ENCODE measurements at places on chromosomes 6 and 20. TPM values are rescaled to one million over a fixed set of nuclear protein-coding genes. Genes with fewer than 3 reads are reported as not detected.

Gene HLA-C
- 387 TPM for total RNA-seq

GRCh38 chr6:73523434-73524123 lies 2.7 kb upstream of the EEF1A1 start:
- peak; percentile 93 for DNase-seq

DNA sequence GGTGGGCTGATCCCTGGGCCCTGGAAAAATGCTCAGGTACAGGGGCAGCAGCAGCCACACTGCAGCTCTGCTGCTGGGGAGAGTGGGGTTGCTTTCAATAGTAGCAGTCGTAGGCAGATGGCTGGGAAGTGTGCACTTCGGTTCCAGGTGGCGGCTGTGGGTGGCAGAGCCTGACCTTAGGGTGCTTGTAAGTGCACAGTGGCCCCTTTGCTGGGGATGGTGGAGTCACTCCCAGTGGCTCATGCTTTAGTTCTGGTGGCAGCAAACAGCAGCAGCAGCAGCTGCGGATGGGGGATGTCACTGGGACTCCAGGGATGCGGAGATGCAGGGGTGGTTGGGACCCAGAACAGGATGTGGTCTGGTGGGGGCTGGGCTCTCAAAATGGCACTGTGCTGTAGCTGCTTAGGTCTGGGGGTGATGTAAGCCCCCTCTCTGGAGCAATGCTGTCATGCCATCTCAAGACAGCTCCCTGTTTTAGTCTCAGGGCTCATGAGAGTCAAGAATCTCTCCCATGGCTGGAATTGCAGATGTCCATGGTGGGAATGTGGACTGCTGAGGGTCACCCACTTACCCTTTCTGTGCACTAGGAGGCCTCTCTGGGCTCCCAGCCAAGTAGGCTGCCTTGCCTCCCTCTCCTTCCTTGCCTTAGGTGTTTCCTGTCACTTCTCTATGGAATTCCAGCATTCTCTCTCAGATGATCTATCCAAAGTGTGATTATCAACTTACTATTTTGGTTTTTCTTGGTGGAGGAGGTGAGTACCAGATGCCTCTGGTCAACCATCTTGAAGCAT lies 146.7 kb upstream of the SLC22A23 start:
- no peak for DNase-seq

DNA sequence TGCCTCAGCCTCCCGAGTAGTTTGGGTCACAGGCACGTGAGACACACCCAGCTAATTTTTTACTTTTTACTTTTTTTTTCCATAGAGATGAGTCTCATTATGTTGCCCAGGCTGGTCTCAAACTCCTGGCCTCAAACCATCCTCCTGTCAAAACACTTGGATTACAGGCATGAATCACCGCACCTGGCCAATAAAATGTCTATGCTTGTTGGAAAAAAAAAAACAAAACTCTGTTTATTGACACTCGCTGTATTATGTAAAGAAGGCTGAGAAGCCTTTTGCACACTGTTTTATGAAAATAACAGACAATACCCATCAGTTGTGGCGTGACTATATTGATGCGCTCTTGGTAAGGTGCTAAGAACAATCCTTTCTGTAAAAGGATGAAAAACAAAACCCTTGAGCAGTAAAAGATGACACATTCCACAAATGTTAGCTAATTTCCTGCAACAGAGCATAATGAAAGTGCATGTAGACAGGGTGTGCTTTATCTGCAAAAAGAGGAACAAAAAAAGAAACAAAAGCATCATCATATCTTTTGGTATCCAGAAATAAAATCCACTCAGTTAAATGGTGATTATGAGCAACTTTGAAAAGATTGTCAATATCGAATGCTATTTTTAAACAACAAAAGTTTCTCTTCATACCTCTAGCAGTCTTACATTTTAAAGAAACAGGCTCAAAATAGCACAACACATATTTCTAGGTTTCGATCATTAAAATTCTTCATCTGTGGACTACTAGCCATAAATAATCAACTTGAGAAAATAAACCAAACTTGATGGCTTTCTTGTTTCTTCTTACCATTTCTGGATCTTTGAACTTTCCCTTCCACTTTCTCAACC lies 108.3 kb upstream of the PHACTR1 start:
- no peak for DNase-seq

GRCh38 chr6:137264311-137265075 lies 45.3 kb upstream of the IFNGR1 start:
- DNase-seq = peak; percentile 89

Gene PKHD1
- total RNA-seq = not detected

- DNase-seq = no peak
These were observed 36.1 kb downstream of the NTSR1 start for GRCh38 chr20:62744741-62745191.

- DNase-seq = no peak
These were observed at the start of gene SGK1 for GRCh38 chr6:134317471-134318131. TSS of gene SGK1 (minus strand) at chr6:134318112. CDS start at chr6:134317460, 652 bp downstream.

GRCh38 chr6:139316622-139317317 lies 25.0 kb upstream of the TXLNB start:
- no peak for DNase-seq

Gene SLPI
- total RNA-seq = 206 TPM

Gene ZBTB9
- total RNA-seq = 4.0 TPM

- no peak for DNase-seq
These were observed 14.0 kb upstream of the TOP1 start for GRCh38 chr20:41014561-41015088.

- DNase-seq = no peak
These were observed 80.0 kb upstream of the FOXQ1 start for GRCh38 chr6:1231941-1232340.

DNA sequence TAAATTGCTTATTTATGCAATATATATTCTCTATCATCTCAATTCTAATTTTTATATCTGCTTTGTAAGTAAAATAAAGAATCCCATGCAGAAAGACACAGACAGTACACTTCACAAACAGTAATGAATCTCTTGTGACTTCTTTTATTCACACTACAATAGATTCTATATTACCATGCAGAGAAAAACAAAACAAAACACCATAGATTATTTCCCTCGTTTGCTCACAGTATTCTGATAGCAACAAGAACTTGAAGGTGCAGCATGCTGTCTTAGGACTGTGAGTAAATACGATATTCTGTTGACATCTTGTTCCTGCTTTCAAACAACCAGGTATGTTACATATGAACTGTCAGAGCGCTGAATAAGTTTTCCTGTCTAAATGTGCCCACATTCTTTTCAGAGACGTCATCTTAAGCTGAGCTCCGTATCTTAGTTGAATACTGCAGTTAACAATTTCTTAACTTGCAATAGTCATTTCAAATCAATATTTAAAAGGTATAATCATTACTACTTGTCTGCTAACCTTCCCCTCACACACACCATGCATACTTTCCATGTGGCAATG lies 140.1 kb downstream of the BTBD9 start:
- DNase-seq = no peak

DNA sequence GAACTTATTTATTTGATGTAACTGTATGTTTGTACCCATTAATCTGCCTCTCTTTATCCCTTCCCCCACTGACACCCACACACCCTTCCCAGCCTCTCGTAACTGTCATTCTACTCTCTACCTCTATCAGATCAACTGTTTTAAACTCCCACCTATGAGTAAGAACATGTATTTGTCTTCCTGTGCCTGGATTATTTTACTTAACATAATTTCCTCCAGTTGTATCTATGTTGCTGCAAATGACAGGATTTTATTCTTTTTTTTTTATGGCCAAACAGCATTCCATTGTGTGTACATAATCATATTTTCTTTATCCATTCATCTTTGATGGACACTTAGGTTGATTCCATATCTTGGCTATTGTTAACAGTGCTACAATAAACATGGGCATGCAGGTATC lies 49.3 kb downstream of the PHACTR2 start:
- no peak for DNase-seq

DNA sequence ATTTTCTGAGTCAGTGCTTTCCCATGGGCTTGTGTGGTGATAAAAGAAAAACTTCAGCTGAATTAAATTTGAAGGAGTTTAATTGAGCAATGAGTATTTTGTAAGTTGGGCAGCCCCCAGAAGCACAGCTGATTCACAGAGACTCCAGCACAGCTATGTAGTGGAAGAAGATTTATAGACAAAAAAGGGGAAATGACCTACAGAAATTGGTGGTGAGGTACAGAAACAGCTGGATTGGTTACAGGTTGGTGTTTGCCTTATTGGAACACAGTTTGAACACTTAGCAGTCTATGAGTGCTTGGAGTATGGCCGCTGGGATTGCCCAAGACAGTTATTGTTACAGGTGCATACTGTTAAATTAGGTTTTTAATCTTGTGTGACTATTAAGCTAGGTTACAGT lies 96.9 kb upstream of the PTPRK start:
- DNase-seq = no peak

Gene ZSWIM1
- 10.0 TPM for total RNA-seq

- DNase-seq = no peak
These were observed 156.0 kb downstream of the LY86 start for GRCh38 chr6:6744551-6744950.

GRCh38 chr6:14476793-14477531 lies 359.4 kb downstream of the CD83 start:
- peak; percentile 43 for DNase-seq

DNA sequence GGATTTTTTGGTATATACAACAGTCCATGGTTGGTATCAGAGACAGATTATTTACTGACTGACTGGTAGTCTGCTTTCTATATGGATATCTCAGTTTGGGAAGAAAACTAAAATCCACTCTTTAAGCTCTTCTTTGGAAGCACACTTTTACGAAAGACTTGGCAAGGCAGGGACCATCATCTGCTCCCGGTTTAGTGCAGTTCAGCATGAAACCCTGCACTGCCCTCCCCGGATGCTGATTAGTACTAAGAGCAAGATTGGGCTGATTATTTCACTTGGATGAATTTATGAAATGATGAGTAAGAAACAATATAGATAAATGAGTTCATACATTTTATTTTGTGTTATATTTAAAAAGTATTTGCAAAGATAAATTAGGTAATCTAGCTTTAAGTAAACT lies 56.3 kb downstream of the RGS17 start:
- no peak for DNase-seq

Gene SPAG4
- not detected for total RNA-seq

DNA sequence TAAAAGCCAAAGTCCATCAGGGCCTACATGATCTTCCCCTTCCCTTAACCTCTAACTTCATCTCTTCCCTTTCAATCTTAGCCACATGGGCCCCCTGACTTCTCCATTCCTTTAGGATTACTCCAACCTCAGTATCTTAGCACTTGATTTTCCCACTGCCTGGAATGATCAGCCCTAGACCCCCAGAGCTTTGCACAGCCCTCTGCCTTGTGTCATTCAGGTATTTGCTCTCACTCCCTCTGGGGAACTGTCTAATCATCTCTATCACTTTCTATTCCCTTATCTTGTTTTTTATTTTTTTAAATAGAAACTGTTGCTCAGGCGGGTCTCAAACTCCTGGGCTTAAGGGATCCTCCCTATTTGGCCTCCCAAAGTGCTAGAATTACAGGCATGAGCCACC lies 13.3 kb upstream of the ZNFX1 start:
- DNase-seq = no peak

DNA sequence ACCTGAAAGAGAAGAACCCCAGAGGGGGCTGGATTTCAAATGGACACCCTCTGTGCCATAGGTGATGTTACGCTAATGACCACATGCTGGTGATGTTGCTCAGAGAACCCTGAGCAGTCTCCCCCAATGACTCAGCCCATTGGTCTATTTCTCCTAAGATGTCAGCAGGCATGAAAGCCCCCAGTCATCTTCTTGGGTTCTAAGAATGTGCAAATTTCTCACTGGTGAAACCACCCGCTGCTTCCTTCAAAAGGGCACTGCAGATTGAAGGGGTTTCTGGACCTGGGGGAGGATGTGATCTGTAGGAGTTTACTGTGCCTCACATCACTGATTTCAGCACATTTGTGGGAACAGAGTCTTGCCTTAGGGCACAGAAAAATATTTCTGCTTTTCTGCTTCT lies 298.4 kb upstream of the MOCS1 start:
- DNase-seq = no peak

DNA sequence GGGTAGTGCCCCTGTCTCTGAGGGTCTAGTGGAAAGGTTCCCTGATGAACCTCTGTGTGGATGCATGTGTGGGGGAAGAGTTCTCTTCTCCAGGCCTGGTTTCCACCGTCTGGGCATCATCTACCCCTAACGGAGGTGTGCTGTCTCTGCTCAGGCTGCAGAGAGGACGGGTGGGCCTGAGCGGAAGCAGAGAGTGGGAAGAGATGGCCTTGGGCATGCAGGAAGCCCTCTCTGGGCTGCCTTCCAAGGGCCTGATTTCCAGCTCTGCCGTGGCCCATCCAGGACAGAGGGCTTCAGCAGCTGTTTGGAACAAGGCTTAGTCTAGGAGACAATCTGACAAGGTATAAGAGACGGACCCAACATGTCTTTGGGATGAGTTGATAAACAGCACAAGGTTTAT lies 220.1 kb upstream of the DTNBP1 start:
- no peak for DNase-seq

DNA sequence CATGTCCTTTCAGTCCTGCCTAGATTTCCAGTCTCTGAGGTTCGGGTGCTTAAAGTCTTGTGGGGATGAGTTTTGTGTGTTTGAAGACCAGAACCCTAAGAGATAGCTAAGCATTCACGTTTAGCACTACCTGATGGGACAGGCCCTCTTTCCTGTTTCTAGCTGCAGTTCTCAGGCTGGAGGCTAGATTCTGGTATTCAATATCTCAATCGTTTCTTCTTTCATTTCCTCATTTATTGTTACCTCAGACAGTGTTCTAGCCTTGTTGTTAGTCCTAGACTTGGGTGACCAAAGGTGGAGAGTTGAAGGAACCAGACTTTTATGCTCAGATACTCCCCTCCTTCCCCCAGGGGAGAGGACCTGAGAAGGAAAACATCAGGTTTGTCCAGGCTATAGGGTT lies 16.8 kb downstream of the CEP250 start:
- no peak for DNase-seq

Gene PHACTR1
- total RNA-seq = 1.6 TPM

Gene SLC17A9
- 1.0 TPM for total RNA-seq

DNA sequence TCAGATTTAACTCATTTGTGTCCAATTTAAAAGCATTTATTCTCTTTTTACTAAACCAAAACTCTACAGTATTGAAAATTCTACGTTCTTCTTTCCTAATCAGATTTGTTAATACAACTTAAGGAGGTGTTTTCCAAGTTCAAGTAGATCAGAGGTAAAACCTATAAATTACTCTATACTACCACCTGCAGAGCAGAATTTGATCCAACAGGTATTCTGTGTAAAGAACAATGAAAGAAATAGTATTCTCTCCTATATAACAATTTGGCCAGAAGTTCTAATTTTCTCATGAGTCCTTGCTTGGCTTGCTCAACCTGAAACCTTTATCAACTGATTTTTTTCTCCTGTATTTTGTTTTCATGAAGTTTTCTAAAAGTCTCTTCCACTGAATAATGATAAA lies 28.5 kb upstream of the DST start:
- no peak for DNase-seq

- peak; percentile 80 for DNase-seq
These were observed 23.7 kb downstream of the MOCS3 start for GRCh38 chr20:50982363-50982762.

GRCh38 chr20:11861479-11861878 lies 56.2 kb upstream of the BTBD3 start:
- no peak for DNase-seq

Gene POU5F1
- 0.47 TPM for total RNA-seq

Gene TREM1
- total RNA-seq = 0.49 TPM
